ACHN (cell line): ENCODE measurements at places on chromosomes 7 and 10.

DNA sequence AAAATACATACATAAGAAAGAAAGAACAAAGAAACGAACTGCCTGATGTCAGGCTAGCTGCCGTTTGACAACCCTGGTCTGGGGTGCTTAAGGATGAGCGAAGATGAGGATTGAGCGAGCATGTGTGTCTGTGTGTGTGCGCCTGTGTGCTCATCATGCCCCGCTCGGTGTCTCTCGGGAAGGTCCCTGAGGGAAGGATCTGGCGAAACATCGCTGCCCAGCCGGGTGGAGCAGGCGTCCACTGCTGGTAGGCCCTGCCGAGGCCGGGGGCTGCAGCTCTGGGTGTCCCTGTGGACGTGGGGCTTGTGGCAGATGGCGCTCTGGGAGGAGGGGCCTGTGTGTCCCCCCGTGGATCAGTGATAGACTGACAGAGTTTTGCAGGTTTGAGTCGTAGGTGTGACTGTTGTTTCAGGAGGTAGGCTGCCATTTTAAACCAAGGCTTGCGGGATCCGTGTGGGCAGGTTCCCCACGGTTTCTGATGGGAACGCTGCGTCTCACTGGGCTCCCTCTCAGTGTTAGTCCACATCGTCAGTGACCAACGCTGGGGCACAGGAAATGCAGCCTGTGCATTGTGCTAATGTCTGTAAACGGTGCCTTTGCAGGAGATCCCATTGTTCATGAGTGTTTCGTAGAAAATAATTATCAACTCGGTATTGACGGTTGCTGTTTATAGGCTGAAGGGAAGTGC lies 5.9 kb upstream of the SUN1 start:
- DNase-seq, result no peak

GRCh38 chr7:151166629-151167196 lies 781 bp downstream of the GBX1 start:
- no peak for DNase-seq

DNA sequence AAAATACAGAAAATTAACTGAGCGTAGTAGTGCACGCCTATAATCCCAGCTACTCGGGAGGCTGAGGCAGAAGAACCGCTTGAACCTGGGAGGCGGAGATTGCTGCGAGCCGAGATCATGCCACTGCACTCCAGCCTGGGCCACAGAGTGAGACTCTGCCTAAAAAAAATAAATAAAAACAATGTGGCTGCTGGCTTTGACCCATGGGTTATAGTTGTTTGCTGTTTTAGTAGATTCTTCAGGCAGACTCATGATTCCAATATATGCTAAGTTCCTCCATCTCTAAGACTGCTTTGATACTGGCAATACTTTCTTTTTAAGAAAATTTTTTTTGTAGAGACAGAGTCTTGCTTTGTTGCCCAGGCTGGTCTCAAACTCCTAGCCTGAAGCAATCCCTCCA lies 8.4 kb downstream of the OLAH start:
- no peak for DNase-seq

DNA sequence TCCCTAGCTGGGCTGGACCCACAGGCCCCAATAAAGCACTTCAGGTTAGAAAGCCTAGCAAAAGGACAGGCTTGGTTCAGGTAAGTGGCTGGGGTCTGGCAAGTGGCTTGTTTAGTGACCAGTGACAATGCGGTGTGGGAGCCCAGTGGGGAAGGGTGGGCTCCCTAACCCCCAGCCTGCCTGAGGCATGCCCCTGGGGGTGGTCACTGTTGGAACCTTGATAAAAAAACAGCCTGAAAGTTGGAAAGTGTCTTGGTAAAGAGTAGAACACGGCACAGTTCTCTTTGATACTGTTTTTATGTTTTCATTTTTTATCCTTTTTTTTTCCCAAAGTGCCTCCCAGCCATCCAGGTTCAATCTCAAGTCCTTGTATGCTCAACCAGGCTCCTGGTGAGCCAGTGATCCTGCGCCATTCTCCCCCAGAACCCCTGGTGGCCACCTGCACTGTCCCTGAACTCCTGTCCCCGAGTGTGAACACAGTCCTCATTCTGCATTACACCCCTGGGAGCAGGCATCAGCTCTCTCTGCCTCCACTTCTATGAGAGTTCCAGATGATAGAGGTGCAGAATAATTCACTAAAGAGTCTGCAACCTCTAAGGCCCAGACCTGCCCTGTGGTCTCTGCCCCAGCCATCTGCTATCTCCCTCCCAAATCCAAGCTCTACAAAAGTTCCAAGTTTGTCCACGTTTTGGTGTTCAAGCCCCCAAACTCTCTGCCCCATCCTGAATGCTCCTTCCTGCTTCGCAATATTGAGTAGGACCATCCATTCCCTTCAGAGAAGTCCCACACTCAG lies 15.0 kb upstream of the CXCL12 start:
- no peak for DNase-seq

DNA sequence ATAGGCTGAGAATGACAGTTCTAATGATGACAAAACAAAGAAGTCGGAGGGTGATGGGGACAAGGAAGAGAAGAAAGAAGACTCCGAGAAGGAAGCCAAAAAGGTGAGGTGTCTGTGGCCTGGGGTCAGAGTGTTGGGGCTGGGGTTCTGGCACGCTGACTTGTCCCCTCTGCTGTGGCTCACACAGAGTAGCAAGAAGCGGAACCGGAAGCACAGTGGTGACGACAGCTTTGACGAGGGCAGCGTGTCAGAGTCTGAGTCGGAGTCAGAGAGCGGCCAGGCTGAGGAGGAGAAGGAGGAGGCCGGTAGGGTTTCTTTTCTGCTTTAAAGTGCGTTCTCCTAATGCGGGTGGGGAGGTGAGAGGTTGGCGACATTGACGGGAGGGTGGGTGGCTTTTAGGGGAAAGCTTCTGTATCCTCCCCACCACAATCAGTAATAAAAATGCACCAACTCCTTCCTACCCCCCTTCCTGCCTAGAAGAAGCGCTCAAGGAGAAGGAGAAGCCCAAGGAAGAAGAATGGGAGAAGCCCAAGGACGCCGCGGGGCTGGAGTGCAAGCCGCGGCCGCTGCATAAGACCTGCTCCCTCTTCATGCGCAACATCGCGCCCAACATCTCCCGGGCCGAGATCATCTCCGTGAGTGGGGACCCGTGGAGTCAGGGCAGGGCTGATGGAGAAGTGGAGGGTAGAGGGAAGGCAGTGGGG lies 4.6 kb downstream of the UFSP1 start:
- DNase-seq, result no peak

DNA sequence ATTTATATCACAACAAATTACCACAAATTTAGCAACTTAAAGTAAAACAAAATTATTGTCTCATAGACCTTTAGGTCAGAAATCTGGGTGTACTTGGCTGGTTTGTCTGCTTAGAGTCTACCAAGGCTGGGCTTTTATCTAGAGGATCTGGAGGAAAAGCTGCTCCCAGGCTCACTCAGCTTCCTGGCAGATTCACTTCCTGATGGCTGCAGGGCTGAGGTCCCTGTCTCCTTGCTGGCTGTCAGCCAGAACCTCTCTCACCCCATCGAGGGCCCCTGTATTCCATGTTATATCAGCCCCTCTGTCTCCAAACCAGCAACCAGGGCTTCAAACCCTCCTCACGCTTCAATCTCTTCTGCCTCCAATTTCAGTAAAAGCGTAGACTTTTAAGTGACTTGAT lies 734.9 kb downstream of the NRG3 start:
- no peak for DNase-seq

- no peak for DNase-seq
These were observed 1.8 kb downstream of the LRMDA start for GRCh38 chr10:75433216-75433615.

- DNase-seq, result no peak
These were observed 35.5 kb downstream of the CAV1 start for GRCh38 chr7:116560021-116560970.

DNA sequence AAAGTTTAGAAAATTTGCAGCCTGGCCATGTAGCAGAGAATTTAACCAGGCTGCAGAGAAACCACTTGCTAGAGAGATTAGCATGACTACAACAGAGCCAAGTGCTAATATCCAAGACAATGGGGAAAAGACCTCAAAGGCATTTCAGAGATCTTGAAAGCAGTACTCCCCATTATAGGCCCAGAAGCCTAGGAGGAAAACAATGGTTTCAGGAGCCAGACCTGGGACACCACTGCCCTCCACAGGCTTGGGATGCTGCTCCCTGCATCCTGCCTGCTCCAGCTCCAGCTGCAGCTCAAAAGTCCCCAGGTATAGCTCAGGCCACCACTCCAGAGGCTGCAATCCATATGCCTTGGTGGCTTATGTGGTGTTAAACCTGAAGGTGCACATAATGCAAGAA lies 101.5 kb upstream of the TMEM72 start:
- DNase-seq, result no peak

GRCh38 chr7:150820148-150820547 lies 19.6 kb downstream of the TMEM176A start:
- DNase-seq, result no peak
